GM23248 (cell line): ENCODE measurements at places on chromosomes 12 and 14. TPM values are rescaled to one million over a fixed set of nuclear protein-coding genes. Genes with fewer than 3 reads are reported as not detected.

DPY19L2 gene
- 0.43 TPM in 1 of 2 replicates, not detected in the other for total RNA-seq

RD3L gene
- total RNA-seq, result not detected in 2 replicates

PRB2 gene
- not detected in 2 replicates for total RNA-seq

HCAR2 gene
- not detected in 2 replicates for total RNA-seq

TMCC3 gene
- total RNA-seq, result 0.11 and 0.13 TPM in 2 replicates

C3AR1 gene
- not detected in 2 replicates for total RNA-seq

FITM1 gene
- not detected in 2 replicates for total RNA-seq
